T-helper 22 cell (primary cell): ENCODE measurements at places on chromosomes 5 and 9.

DNA sequence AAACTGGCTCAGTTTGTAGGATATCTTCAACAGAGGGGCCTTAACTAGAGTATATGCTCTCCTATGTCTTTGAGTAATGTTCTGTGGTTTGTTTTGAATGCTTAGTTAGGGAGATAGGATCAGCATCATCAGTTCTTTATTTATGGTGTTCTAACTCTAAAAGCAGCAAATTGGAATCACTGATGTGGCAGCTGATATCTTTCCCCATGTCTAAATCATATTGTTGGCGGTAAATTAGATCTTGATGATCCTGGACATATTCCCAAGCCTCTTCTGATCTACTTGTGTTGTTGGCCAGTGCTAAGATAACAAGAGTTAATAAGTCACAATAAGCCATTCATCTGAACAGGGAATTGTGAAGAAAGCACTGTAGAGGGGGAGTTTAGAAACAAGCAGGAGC, 332.4 kb upstream of the DAB2 start:
- no peak for DNase-seq

DNA sequence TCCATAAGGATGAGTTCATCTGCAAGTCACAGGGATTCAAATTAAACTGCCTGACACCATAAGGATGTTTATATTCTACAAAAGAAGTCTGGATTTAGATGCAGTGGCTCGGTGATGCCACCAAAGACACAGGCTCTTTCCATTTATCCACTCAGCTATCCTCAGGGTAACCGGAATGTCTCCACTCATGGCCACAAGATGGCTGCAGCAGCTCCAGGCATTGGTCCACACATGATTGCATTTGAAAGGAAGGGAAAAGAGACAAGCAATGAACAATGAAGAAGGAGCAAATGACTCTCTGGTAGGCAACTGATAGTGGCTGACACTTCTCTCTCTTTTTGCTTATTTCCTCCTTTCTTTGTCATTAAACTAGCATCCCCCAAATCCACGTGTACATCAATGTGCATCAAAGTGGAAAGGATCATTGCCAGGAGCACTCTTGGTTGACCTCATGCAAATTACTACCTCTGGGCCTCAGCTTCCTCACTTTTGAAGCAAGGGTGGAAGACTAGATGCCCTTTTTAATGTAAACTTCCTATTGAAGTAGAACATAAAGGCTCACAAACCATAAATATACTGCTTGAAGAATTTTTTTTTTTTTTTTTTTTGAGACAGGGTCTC, 7.2 kb upstream of the SNX30 start:
- DNase-seq: no peak

GRCh38 chr9:127637322-127637847, 25.3 kb downstream of the STXBP1 start:
- no peak for DNase-seq

- no peak for DNase-seq
Observed at GRCh38 chr5:17114233-17114632, 103.2 kb upstream of the BASP1 start.

DNA sequence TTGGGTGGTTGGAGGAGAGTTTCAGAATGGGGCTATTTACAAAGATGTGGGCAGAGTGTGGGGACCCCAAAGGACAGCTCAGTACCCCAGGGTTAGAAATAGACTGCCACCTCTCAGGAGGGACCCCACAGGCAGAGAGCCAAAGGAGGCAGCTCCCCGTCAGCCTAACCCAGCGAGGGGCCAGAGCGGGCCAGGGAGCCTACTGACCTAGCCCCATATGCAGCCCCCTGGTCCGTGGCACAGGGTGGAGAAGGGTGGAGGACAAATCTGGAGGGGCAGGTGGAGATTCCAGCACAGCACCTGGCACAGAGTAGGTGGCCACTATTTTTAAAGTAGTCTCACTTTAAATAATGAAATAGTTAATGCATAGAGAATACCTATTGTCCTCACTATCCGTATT, 67.2 kb upstream of the ANGPTL2 start:
- DNase-seq: no peak

DNA sequence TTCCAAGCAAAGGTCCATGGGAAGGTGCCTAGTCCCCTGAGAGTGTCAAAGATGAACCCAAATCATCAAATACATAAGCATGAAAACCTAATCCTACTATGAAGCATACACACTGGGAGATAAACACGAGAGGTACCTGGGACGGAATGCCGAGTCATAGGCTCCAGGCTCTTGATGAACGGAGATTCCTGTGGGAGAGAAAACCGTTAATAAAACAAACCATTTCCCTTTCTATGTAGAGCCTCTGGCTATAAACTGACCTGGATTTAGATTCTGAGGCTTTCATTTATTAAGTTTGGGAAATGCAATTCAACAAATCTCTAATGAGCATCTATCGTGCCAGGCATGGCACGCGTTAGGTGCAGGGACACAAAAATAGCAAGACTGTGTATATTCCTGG, 206.4 kb upstream of the IL12B start:
- no peak for DNase-seq

DNA sequence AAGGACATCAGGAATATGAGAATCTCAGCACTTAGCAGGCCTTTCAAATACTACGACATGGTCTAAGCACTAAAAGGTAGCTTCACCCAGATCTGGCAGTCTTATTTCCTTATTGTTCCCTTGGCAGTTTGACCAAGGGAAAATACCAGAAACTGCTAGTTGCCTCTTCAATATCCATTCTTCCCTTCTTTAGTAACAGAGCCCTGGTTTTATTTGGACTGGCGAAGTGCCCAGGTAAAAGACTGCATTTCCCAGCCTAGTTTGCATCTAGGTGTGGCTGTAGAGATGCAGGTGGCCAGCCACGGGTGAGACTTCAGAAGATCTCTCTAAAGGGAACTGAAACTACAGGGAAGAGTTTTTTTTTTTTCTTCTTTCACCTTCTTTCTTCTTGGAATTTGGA, 21.6 kb downstream of the DMRT2 start:
- DNase-seq: no peak

DNA sequence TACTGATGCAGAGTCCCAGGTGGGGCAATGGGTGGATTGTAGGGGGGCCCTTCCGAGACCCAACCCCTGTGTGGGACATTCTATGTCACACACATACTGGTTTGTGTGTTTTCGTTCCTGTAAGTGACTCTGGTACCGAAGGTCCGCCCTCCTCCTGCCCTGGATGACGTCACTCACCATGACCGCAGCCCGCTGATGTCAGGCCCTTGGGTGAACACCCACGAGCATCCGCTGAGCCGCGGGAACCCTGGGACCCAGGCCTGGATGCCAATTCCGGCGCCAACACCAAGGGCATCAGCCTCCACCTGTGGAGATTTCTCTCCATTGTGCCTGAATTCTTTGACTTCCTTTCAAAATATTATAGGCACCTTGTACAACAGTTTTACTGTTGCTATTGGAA, 184.3 kb downstream of the MTRR start:
- DNase-seq: no peak

DNA sequence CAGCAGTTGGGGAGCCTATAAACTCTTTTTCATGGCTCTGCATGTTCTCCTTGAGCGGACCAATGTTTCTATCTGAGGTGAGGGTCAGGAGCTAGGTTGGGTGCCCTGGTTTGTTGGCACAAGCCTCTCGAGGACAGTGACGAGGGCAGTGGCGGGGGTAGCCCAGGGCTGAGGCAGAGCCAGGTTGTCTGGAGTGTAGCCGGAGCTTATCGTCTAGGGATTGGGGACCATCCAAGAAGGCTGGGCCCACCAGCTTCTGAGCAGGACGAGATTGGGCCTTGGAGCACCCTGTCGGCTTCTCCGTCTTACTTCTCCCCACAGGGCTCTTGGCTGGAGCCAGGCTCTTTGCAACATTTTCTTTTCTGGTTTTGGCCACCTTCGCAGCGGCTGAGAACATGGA, 13.2 kb upstream of the CCL21 start:
- no peak for DNase-seq

GRCh38 chr9:77783518-77783917, 135.4 kb upstream of the GNA14 start:
- DNase-seq: no peak

- no peak for DNase-seq
Observed at GRCh38 chr5:14313986-14314690, 171.0 kb downstream of the TRIO start.

GRCh38 chr9:89659891-89660685, 55.3 kb downstream of the GADD45G start:
- no peak for DNase-seq

DNA sequence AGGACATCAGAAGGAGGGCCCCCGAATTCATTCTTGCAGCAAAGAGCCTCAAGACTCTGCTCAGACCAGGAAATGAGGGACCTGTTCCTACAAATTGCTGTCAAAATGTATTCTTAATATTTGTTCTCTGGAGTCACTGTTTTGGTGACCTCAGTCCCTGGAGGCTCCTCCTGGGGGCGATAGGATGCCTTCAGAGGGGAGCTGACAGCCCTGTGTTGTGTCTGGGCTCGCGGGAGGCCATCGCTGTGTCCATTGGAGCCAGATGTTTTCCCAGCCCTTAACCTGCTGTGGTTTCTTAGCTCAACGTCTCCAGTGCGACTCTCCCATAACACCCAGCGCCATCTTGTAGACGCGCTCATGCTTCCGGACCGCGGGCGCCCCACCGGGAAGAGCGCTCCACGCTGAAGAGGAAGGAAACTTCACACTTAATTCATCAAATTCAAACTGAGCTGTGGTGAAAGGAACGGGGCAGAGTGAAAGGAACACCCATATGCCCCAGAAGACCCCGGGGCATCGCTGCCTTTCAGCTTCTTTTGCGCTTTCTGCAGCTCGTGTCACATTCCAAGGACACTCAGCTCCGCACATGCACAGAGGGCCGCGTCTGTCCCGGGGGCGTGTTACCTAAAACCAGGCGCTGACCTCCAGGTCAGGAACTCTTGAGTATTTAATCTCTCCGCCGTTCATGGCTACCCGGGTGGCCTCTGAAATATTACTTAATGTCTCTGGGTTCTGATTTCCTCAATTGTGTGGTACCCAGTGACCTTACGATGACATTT, 112.3 kb upstream of the GDNF start:
- DNase-seq: no peak

GRCh38 chr9:82404196-82404870, 415.8 kb downstream of the SPATA31D1 start:
- no peak for DNase-seq

GRCh38 chr9:112505607-112506006, 19.0 kb downstream of the KIAA1958 start:
- DNase-seq: no peak

DNA sequence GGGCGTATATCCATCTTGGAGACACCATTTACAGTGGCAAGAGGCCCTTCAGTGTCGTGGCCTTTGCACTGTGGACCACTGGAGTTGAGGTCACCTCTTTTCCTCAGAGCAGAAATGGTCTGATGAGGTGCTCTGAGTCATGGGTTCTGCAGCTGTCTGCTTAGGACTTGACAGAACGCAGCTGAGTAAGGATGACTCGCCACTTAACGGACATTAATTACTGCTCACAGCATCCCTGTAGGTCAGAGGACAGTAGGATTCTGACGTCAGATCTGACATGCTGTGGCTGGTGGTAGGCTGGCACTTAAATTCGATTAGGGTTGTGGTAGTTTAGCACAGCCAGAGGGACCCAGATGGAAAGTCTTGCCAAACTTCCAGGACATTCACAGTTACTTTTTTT, 479.4 kb downstream of the DMAC1 start:
- no peak for DNase-seq

DNA sequence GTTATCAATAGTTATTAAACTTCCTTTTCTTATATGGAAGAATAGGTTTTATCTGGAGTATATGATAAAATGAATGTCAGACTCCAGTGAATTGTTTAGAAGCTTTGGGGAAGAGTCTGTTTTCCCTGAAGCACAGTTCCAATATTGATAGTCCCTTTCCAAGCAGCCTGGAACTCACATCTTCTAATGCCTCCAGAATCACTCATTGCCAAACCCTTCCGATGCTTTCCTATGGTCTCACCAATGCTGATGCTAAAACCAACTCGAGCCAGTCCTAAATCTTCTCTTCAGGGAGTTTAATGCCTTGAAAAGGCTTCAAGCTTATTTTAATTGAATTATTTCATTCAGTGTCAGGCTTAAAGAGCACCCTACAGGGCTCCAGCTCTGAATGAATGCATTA, 121.2 kb downstream of the PTTG1 start:
- no peak for DNase-seq

DNA sequence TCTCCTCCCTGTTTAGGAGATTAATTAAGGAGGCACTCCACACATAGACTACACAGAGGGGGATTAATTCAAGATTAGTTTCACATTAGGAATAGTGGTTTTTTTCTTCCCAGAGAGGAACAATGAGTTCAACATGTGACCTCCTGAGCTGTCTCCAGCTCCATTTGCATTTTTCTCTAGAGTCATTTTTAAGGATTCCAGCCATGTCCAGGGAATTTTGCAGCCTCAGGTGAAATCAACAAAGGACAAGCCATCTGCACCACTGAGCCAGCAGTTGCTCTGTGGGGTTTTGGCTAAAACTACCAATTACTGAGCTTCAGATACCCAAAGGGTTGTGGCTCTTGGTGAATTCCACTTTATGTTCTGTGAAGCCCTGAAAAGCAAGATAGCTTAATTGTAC, 258.5 kb upstream of the PPP1R2B start:
- DNase-seq: no peak

- DNase-seq: no peak
Observed at GRCh38 chr9:109859447-109859846, 79.4 kb downstream of the PALM2AKAP2 start.

DNA sequence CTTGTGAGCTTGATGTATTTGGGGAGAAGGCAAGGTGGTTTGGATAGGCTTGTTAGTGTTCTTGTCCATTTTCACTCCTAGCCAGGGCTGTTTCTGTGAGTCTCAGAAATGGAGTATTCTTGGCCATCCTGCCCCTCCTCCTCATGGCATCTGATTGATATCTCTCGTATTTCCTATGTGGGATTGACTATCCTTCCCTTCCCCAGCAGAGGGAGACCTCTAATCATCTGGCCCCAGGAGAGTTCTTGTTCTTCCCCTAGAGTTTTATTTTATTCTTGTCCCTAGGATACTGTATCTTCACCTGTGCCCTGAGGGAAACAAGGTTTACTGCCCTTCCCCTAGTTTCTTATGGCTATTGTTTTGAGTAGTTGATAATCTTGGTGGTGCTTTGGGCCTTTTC, 114.4 kb downstream of the VPS13A start:
- DNase-seq: no peak

DNA sequence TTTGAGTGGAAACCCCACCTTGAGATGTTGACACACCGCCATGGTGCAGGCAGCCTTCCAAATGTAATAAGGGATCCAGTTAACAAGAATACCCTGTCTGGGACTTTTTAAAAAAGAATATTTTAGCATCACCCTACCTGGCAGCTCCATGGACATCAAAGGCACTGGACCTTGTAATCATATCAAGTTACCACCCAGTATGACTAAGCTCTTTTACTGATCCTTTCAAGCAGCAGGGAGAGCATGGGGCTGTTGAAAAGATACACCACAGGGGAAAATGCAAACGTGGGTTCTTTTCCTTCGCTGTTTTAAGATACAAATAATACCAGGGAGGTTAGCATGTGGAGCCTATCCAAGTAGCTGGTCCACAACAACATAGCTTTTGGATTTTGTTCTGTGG, 211.2 kb downstream of the SAXO1 start:
- DNase-seq: no peak
